ENCODE measurements at places on chromosomes 4 and X.

DNA sequence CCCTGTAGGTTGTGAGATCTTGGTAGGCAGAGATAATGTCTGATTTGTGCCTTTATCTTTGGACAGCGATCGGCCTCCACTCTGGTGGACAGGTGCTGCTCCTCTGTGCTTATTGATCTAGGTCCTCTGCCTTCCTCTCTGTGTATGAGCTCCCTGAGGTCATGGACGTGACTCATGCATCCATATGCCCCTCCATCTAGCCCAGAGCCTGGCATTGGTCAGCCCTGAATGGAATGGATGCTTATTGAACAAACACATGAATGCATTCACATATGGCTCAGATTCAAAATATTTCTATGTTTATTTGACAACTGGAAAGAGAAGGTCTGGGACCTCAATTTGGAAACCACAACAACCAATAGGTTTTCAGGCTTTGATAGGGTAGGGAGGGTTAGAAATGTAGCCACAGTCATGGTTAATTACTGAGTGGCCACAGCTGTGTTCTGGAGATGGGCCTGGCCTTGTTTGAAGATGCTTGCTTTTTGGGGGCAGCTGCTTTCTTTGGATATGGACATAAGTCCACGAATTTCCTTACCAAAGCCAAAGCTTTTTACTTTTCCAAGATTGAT lies 76.2 kb downstream of the SEL1L3 start:
- DNase-seq: no peak

GRCh38 chrX:19625612-19626011 lies 110.3 kb upstream of the MAP3K15 start:
- DNase-seq: peak; percentile 9

DNA sequence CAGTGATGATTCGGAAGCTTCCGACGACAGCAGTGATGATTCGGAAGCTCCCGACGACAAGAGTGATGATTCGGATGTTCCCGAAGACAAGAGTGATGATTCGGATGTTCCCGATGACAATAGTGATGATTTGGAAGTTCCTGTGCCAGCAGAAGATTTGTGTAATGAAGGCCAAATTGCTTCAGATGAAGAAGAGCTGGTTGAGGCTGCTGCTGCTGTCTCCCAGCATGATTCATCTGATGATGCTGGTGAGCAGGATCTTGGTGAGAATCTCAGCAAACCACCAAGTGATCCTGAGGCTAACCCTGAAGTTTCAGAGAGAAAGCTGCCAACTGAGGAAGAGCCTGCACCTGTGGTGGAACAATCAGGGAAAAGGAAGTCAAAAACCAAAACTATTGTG lies 14.2 kb downstream of the CXCR3 start:
- no peak for DNase-seq

DNA sequence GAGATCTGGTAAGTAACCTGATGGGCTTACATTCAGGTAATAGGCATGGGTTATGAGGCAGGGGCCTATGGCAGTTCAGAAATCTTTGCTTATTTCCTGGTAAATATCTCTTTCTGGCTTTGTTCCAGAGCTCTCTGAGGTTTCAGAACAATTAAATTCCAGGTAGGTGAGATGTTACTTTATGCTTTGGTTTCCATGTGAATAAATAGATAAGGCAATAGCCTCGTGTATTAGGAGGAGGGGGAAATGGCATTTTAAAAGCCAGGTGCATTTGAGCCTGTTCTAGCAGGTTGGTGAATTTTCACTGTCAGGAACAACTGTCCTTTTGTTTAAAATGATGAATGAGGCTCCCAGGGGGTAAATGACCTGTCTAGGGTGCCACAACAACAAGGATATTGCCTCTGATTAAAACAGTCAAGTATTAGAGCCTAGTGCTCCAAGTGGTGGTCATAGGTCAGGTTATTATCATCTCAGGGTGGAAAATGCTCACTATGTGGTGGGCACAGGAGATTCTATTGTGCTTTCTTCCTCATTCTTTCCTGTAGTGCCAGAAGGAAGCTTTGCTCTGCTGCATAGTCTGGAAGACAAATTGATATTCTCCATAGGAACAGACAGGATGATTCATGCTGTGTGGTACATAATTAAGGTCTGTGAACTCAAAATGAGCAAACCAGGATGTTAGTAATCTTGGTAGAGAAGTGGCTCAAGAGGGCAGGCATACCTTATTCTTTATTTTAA lies 296.2 kb downstream of the INPP4B start:
- DNase-seq: no peak

DNA sequence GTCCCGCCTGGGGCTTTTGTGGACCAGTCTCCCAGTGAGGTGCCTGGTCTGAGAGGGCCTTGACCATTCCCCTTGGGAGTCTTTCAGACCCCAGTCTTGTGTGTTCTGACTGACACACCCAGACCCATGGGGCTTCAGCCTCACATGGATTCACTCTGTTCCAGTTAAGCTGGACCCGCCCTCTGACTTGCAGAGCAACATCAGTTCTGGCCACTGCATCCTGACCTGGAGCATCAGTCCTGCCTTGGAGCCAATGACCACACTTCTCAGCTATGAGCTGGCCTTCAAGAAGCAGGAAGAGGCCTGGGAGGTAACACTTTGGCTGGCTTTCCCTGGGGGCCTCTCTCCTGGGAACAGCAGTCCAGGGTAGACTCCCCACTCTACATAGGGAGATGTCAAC lies 6.8 kb downstream of the IL9R start:
- no peak for DNase-seq

DNA sequence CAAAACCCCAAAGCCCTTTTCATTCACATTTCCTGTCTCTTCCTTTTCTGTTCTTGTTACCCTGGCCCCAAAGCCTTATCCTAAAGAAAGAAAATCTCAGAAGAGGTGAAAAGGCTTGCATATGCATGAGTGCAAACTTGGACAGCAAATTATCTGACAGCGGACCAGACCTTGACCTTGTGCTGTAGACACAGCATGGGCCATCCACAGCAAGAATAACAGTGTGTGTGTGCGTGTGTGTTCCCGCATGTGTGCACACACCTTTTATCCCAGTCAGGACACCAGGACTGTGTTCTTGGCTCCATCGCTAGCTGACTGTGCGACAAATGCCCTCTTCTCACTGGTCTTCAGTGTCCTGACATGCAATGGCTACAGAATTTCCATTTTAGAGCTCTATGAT lies 35.3 kb downstream of the ZBTB49 start:
- DNase-seq: no peak

- DNase-seq: no peak
These were observed 324.0 kb downstream of the ARHGAP10 start for GRCh38 chr4:148055844-148056243.

- DNase-seq: no peak
These were observed 790 bp downstream of the CLGN start for GRCh38 chr4:140426610-140427105.

- no peak for DNase-seq
These were observed 173.5 kb downstream of the ANK2 start for GRCh38 chr4:113223001-113223400.

DNA sequence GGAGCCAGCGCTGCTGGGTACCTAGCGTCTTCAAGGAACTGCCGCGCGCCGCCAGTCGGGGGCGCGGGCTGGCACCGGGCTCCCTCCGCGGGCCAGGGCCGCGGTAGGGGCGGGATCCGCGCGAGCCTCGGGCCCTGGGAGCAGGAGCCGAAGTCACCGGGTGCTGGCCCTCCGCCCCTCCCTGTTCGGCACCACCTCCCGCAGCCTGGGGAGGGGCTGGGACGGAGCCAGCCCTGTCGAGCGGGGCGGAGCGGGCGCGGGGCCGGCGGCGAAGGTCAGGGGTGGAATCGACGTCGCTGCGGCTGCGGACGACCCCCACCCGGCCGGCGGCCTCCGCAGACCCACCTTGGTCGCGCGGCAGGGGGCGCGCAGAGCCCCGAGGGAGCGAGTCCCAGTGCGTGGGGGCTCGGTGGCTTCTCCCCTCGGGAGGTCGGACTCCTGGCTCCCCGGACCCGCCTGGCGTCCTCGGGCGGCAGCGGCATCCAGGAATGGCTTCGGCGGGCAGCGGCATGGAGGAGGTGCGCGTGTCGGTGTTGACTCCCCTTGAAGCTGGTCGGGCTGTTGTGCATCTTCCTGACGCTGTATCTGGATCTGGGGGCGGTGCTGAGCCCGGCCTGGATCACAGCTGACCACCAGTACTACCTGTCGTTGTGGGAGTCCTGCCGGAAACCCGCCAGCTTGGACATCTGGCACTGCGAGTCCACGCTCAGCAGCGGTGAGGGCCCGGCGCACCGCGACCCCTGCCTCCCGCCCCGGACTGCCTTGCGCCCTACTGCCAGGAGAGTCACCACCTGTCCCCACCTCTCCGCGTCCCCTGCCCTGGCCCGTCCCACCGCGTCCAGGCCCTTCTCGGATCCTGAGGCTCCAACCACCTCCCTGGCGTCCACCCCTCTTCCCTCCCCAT lies 50.5 kb upstream of the FAM47C start:
- no peak for DNase-seq

DNA sequence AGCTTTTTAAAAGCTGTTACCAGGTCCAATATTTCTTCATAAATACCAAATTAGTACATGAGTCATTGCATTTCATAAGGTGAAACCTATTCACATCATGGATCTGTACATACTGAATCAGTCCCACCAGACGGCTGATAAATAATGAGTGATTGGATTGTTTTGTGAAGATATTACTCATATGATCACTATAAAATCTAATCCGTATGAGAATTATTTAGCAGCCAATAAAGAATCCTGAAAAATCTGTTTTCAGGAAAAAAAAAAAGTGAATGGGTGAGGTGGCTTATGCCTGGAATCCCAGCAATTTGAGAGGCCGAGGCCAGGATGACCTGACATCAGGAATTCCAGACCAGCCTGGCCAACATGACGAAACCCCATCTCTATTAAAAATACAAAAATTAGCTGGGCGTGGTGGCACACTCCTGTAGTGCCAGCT lies 438.1 kb downstream of the INPP4B start:
- no peak for DNase-seq

DNA sequence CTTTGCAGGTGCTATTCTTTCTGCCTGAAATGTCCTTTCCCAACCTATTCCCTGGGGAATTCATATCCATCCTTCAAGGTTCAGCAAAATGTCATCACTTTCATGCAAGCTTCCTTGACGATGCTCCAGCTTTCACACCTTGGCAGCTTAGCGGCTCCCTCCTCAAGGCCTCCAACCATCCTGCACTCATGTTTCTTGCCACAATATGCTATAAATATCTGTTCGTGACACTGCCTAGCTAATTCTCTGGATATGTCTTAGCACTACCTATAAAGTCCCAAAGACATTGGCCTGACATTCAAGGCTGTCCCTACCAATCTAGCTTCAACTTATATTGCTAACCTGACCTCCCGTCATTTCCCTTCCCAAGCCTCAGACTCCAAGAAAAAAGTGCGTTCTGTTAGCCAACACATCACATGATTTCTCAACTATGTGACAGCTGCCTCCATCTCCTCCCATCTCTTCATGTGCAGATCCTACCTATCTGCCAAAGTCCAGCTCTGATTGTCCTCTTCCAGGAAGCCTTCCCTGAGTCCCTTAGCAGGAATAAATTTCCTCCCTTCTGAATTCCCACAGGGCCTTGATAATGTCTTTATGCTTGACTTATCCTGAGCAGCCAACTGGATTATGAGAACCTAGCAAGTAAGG lies 359.9 kb upstream of the F9 start:
- no peak for DNase-seq

- no peak for DNase-seq
These were observed 107.7 kb upstream of the ZFP42 start for GRCh38 chr4:187887906-187888305.

- DNase-seq: no peak
These were observed 40.1 kb upstream of the EIF1AX start for GRCh38 chrX:20181598-20182329.

DNA sequence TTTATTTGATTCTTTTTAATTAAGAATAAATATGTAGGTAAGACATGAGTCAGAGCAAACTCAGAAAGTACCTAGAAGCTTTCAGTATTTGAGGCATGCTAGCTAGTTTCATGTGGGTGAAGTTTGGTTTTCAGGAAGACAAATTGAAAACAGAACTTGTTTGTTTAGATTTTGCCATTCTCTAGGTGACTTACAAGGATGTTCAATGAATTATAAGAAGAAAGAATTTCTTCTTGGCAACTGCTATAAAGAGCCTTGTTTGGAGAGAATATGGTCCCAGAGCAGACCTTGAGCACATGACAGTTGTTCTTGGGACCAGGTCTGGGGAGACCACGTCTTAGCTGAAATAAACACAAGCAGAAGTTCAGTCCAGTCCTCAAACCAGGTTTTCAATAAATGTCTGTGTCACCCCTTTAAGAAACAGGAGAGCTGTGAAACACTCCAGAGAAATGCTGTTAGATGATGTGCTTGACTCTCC lies 38.0 kb upstream of the IL21 start:
- no peak for DNase-seq

- DNase-seq: no peak
These were observed 66.4 kb upstream of the ATP6AP2 start for GRCh38 chrX:40514376-40514775.

GRCh38 chr4:38482696-38483095 lies 181.3 kb upstream of the KLF3 start:
- no peak for DNase-seq

DNA sequence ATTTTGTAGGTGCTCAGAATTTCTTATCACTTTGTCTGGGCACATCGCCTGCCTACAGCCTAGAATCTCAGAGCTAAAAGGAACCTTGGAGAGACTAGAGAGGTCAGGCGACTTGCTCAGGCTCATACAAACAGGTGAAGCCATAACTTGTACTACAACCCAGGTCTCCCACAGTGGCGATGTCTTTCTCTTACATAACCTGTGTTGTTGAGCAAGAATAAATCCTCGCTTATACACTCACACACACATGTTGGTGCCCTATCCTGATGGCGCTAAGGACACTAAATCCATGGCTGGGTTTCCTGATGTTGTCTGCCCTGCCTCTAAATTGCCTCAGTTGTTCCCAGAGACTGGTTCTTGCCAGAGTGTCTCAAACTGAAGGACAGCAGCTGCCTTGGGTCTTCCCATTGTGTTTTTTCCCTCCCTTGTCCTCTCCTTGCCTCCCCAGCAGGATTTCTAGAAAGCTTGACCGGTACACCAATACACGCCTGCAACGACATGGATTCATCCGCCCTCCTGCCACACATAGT lies 1.6 kb downstream of the TSC22D3 start:
- DNase-seq: no peak

- DNase-seq: no peak
These were observed 152.2 kb downstream of the EFNB1 start for GRCh38 chrX:68980906-68981616.

- DNase-seq: no peak
These were observed 12.0 kb downstream of the TMSB4X start for GRCh38 chrX:12986886-12987285.

- no peak for DNase-seq
These were observed 1074.2 kb upstream of the INTU start for GRCh38 chr4:126558596-126558995.

DNA sequence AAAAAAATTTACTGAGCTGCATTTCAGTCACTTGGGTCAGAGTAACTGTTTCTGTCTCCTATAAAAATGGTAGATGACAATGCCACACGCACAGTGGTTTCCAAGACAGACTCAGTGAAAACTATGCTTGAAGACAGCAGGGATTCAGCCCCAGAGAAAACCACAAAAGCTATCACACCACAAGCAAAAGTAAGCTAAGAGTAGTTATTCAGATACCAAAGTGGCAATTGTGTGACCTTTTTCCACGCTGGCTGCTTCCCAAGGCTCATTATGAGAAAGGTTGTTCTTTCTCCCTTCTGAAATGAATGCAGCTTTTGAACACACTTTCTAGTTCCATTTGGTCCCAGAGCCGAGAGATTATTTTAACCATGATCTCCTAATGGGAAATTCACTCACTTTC lies 46.4 kb upstream of the GPM6B start:
- no peak for DNase-seq
